Activated CD8-positive, alpha-beta T cell treated with anti-CD3 and anti-CD28 coated beads, Interleukin-2, amount 10 ng/mL, durations not matched to agents 7 days and 5 days (primary cell): ENCODE measurements at places on chromosomes 2 and 18. TPM values are rescaled to one million over a fixed set of nuclear protein-coding genes. Genes with fewer than 3 reads are reported as not detected.

Gene CDKL4
- total RNA-seq: 1.1 TPM

Gene RPRM
- 0.16 TPM for total RNA-seq

Gene LRP1B
- total RNA-seq: not detected

Gene MROH2A
- not detected for total RNA-seq

Gene LRRC30
- total RNA-seq: not detected

- no peak for DNase-seq
Measured at GRCh38 chr2:47598476-47598875, 184.5 kb upstream of the MSH6 start.

- DNase-seq: no peak
Measured at GRCh38 chr2:69180227-69180626, 167.2 kb downstream of the ANTXR1 start.

GRCh38 chr18:56268952-56269351 is 369.4 kb downstream of the TXNL1 start:
- no peak for DNase-seq

DNA sequence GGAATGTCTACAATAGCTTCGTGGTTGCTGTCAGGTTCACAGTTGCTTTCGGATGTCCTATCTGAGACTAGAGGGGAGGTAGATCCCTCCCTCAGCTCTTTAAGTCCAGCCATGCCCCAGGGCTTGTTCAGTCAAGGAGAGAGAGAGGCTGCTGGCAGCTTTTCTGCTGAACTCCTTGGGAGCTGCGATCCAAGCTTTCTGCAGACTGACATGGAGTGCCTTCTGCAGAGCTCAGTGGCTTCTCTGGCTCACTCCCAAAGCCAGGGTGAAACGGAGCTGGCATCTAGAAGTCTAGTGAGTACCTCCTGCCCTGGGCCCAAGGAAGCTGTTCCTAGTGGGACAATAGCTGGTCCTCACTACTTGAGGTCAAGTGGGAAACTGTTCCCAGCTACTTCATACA is 62.5 kb downstream of the TMEM17 start:
- DNase-seq: no peak

DNA sequence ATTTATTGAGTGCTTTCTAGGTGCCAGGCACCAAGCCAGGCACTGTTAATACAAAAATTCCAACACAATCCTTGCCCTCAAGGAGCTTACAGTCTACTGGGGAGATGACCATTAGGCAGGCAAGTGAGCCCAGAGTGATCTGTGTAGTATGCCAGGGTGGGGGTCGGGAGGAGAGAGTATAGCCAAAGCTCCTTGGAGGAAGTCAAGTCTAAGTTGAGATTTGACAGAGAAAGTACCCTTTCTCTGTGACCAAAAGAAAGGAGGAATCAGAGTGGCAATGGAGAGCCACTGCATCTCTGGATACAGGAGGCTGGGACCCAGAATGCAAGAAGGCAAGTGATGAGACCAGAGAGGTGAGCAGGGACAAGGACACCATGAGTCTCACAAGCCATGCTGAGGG is 7.5 kb downstream of the ANKRD53 start:
- no peak for DNase-seq

DNA sequence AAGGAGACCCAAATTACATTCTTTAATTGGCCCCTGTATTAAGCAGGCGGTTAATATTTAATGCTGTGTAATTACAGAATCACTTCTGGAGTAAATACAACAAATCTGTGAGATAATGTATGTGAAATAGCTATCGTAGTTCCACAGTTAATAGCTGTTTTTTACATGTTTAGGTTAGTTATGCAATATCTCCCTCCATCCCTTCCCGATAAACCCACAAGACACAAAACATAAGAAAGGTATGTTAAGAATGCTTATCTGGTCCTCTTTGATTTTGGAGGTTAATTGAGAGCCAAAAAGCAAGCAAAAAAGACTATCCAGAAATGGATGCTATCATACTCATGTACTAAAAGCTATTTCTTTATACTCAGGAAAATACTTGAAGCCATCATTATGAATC is 49.1 kb downstream of the ZNF638 start:
- DNase-seq: no peak

DNA sequence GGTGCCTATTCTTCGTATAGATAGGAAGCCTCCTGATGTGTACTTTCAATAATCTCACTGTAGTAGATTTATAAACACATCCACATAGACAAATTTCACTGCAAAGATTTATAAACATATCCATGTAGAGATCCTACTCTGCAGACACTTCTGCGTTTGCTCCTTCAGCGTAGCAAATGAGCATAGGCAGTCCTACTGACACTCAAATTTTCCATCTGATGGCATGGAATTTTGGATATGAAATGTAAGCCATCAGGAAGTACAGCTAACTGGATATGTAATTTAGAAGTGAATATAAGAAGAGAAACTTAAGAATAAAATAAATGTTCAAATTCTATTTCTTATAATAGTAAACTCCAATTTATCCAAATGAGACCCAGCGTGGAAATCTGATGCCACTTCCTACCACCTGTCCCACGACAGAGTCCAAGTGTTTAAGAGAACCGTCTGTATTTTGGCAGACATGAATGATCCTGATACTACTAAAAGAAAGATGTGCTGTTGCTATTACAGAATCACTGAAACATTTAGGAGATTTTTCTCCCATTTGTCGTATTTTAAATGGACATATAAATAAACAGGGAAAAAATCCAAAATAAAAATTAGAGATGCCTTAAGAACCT is 86.0 kb downstream of the DTNA start:
- DNase-seq: no peak

DNA sequence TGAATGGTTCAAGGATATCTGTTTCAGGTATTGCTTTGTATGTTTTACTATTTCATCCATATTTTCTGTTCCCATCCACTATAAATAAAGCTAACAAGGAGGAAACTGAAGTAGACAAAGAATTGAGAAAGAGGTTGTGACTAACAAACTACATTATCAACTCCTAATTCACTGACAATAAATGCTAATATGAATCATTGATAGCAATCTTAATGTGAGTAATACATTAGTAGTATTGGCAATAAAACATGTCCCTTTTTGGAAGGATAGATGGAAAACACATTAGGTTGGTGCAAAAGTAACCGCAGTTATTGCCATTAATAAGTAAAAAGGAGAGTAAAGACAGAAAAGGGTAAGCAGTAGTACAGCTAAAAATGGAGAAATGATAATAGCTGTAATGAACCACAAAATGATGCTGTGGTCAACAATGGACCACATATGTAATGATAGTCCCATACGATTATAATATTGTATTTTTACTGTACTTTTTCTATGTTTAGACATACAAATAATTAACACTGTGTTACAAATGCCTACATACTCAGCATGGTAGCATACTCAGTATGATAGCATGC is 104.7 kb downstream of the THADA start:
- no peak for DNase-seq

GRCh38 chr2:64516651-64517510 is 7.2 kb upstream of the AFTPH start:
- no peak for DNase-seq

GRCh38 chr2:180706694-180707093 is 273.7 kb upstream of the UBE2E3 start:
- DNase-seq: no peak

DNA sequence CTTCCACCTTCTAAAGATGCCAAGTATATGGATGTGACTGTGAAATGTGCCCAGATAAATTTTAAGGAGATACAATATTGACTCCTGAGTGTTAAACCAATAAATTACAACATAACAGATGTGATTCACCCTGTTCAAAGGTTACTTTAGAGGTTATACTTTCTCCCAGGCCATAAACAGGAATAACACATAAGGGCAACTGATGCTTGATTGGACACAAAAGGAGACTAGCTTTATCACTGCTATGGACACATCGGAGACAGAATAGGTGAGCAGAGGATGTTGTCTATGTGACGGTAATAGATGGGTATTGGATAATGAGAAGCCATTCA is 31.9 kb upstream of the SLC25A52 start:
- DNase-seq: no peak

- peak; percentile 70 for DNase-seq
Measured at GRCh38 chr2:230643576-230644291, 68.9 kb upstream of the CAB39 start.

GRCh38 chr2:78553866-78554647 is 471.4 kb upstream of the REG3G start:
- no peak for DNase-seq

DNA sequence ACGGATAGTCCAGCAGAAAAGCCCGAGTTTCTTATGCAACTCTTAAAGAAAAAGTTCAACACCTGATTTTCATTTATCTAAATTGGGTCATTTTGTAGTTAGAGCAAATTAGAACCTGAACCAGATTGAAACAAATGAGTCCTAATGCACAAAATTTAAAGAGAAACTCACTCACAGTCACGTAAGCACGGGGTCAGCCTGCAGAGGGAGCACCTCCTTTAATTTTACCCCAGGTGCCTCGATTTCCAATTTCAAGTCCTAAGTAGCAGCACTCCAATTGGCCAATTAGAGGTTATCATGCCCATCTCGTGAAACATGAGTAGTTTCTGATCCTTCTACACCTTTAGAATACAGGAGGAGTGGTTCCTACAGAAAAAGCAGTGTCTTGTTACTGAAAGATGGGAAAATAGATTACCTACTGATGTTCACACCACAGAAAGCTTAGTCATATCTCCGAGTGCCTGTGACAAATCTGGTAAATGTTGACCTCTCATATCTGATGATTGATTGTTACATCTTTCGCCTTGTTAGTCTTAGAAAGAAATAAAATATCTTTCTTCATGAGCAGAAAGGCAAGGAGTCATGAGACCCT is 1929.8 kb upstream of the LRRTM1 start:
- no peak for DNase-seq

DNA sequence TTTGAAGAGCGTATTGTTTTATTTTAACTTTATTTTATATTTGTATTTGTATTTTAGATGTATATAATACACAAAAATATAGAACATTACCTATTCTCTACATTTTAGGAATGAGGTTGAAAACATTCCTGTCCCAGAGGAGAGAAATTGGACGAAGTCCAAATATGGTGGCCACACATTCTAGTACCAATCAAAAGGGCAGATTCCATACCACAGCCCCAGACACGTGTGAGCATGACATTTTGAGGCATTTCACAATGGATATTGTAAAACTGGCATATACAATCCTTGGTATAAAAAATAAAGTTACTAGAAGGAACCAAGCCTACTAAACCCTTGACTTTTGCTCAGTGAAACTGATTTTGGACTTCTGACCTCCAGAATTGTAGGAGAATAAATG is 50.6 kb downstream of the C2orf76 start:
- no peak for DNase-seq
